Glutamatergic neuron (in vitro differentiated cells): ENCODE measurements at places on chromosomes 13 and 19. TPM values are rescaled to one million over a fixed set of nuclear protein-coding genes. Genes with fewer than 3 reads are reported as not detected.

Gene SERPINE3
- total RNA-seq = not detected

Gene GJB2
- not detected for total RNA-seq

Gene CELF5
- total RNA-seq = 12.5 TPM

Gene C19orf38
- 0.44 TPM for total RNA-seq

Gene ZNF528
- 48.7 TPM for total RNA-seq

- H3K27ac ChIP-seq = no peak overlapping the region
- H3K36me3 ChIP-seq = no peaks in the 10 kb centered on the region
- peaks cover 1% of the 10 kb centered on the region for H3K27me3 ChIP-seq
- no peak overlapping the region for H3K4me3 ChIP-seq
These were observed 171.3 kb downstream of the NUFIP1 start for GRCh38 chr13:44818016-44818415.

DNA sequence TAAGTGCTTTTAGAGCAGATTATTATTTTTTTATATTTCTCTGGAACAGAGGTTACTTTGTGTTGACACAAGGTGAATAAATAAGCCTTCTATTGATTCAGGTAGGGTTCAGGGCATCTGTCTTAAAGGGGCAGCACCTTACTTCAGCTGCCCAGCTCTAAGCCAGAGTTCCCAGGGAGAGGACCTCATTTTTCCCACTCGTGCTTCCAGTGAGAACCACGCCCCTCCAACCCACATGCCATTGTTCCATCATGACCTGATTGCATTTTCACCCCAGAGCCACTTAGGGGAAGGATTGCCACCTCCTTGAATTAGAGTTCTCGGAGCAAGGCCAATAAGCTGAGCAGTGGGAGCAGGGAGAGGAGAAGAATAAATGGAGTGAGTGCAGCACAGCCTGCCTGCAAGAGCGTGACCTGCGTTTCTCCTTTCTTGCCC, 104.3 kb upstream of the FRY start:
- peaks cover 13% of the 10 kb centered on the region for H3K4me1 ChIP-seq
- H3K27ac ChIP-seq = no peak overlapping the region
- H3K27me3 ChIP-seq = no peaks in the 10 kb centered on the region
- H3K36me3 ChIP-seq = no peaks in the 10 kb centered on the region
- no peak overlapping the region for H3K4me3 ChIP-seq

- peaks cover 23% of the 10 kb centered on the region for H3K27me3 ChIP-seq
- H3K36me3 ChIP-seq = peaks cover 7% of the 10 kb centered on the region
- DNase-seq = peak; percentile 75
- H3K4me3 ChIP-seq = peak overlapping the region; percentile 87
These were observed 3.1 kb downstream of the FGF9 start for GRCh38 chr13:21673789-21674489.

GRCh38 chr13:41767801-41768200, 193.1 kb downstream of the VWA8 start:
- no peak overlapping the region for H3K4me3 ChIP-seq
- H3K27me3 ChIP-seq = no peaks in the 10 kb centered on the region
- DNase-seq = no peak
- H3K4me1 ChIP-seq = peaks cover 3% of the 10 kb centered on the region
- H3K27ac ChIP-seq = no peak overlapping the region

- H3K27me3 ChIP-seq = peaks cover 2% of the 10 kb centered on the region
- H3K36me3 ChIP-seq = no peaks in the 10 kb centered on the region
- no peaks in the 10 kb centered on the region for H3K4me1 ChIP-seq
These were observed 154.3 kb downstream of the FGF9 start for GRCh38 chr13:21825186-21825585.

- DNase-seq = peak; percentile 98
- peak within 1 kb of the TSS; percentile 85 for H3K27ac ChIP-seq
- peaks cover 30% of the 10 kb centered on the region for H3K36me3 ChIP-seq
- H3K4me3 ChIP-seq = peak within 1 kb of the TSS; percentile 88
- H3K27me3 ChIP-seq = peaks cover 2% of the 10 kb centered on the region
These were observed at the start of gene ZNF440 for GRCh38 chr19:11814029-11814699. Gene ZNF440 (plus strand): TSS chr19:11814273. CDS start chr19:11814448, 175 bp downstream.

GRCh38 chr13:33743438-33744368, 74.2 kb upstream of the RFC3 start:
- no peaks in the 10 kb centered on the region for H3K27me3 ChIP-seq
- no peaks in the 10 kb centered on the region for H3K4me1 ChIP-seq
- H3K4me3 ChIP-seq = no peak overlapping the region

DNA sequence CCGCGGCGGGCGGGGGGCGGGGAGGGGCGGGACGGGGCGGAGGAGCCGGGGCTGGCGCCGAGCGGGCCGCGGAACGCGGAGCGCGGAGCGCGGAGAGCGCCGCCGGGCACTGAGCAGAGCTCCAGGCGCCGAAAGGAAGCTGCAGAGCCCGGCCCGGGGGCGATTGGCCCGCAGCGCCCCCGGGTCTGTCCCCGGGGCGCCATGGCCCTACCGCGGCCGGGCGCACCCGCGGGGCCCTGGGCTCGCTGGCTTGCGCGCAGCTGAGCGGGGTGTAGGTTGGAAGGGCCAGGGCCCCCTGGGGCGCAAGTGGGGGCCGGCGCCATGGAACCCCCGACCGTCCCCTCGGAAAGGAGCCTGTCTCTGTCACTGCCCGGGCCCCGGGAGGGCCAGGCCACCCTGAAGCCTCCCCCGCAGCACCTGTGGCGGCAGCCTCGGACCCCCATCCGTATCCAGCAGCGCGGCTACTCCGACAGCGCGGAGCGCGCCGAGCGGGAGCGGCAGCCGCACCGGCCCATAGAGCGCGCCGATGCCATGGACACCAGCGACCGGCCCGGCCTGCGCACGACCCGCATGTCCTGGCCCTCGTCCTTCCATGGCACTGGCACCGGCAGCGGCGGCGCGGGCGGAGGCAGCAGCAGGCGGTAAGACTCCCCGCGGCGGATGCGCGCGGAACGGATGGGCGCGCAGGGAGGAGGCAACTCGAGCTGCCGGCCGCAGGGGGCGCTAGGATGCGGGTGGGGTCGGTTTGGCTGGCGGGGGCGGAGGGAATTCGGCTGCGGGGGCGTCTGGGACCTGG, at the start of gene PDE4A:
TSS of gene PDE4A (plus strand) at position 95 of the 796 bp plus-strand sequence. CDS start at position 322, 227 bp downstream.
- peak within 1 kb of the TSS; percentile 96 for H3K4me3 ChIP-seq
- H3K36me3 ChIP-seq = no peaks in the 10 kb centered on the region
- peaks cover 34% of the 10 kb centered on the region for H3K27me3 ChIP-seq
- peak within 1 kb of the TSS; percentile 72 for H3K27ac ChIP-seq

DNA sequence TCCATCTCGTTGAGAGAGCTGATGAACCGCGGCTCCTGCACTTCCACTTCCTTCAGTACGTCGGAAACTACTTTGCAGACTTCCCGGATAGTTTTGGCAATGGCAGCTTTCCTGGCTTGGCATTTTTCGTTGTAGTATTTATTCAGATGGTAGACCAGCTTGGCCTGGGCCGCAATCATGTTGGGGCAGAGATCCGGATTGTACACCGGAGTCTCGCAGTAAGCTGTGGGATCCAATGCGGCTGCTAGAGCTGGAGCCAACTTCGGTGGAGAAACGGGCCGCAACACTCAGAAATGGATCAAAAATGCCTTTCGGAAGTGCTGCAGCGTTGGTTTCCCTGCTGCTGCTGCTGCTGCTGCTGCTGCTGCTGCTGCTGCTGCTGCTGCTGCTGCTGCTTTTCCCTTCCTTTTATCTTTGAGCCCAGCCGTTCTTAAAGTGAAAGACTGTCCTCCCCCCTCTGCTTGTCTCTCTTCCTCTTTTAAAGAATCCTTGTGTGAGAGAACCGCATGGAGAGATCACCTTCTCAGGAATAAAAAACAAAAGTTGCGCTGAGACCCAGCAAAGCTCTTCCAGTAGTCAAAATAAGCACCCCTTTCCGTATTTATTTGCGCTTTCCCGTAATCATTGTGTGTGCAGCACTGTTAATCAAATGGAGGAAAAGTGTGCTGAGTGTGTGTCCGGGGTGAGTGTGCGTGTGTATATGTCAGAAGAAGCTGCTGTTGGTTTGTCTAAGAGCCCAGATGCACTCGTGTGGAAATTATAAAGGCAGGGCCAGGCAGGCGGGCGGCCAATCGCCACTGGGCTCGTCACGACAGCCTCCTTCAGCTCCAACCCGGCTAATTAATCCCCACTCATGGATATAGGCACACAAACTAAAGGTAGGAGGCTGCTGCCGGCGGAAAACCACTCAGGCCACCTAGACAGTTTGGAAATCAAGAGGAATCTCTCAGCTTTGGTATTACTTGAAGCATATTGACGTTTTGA, at the start of gene MAB21L1:
TSS of gene MAB21L1 (minus strand) at position 730 of the 984 bp plus-strand sequence. CDS start at position 179, 551 bp downstream.
- H3K4me1 ChIP-seq = peaks cover 42% of the 10 kb centered on the region
- DNase-seq = peak; percentile 72
- peaks cover 19% of the 10 kb centered on the region for H3K36me3 ChIP-seq
- peak within 1 kb of the TSS; percentile 86 for H3K4me3 ChIP-seq

DNA sequence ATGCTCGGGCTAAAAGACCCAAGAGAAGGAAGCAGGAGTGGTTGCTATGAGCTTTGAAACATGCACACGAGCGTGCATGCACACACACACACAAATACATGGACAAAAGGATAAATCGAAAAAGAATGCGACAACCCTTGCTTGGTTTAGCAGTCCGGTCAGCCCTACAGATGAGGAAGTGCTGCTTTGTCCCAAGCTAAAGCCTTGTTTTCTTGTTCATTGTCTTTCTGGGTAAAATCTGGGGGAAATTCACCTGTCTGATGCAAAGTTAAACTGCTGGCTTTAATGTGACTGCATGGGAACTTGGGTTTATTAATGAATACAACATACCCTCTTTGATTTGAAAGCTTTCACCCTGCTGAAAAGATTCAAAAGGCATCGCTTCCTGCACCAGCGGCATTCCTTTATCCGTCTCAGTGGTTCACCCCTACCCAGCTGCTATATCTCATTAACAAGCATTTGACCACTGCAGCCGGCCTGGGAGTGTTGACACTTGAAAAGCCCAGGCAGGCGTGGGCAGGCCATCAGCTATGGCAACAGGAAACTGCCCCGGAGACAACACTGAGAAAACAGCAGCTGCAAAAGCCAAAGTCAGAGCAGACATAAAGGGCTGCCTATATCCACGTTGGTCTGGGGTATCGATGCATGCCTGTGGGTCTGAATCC, 301.7 kb downstream of the NDFIP2 start:
- H3K27me3 ChIP-seq = peaks cover 2% of the 10 kb centered on the region
- H3K27ac ChIP-seq = peak overlapping the region; percentile 35
- H3K4me3 ChIP-seq = no peak overlapping the region

- H3K4me1 ChIP-seq = peaks cover 22% of the 10 kb centered on the region
- peaks cover 8% of the 10 kb centered on the region for H3K36me3 ChIP-seq
- peak within 1 kb of the TSS; percentile 98 for H3K27ac ChIP-seq
- H3K27me3 ChIP-seq = peaks cover 23% of the 10 kb centered on the region
These were observed at the start of gene LIN7B for GRCh38 chr19:49113762-49114629. Gene LIN7B (plus strand): TSS chr19:49114370. CDS start chr19:49114405, 35 bp downstream.
